Heart left ventricle (tissue), 16 donors: ENCODE measurements at places on chromosomes 11 and 22.

DNA sequence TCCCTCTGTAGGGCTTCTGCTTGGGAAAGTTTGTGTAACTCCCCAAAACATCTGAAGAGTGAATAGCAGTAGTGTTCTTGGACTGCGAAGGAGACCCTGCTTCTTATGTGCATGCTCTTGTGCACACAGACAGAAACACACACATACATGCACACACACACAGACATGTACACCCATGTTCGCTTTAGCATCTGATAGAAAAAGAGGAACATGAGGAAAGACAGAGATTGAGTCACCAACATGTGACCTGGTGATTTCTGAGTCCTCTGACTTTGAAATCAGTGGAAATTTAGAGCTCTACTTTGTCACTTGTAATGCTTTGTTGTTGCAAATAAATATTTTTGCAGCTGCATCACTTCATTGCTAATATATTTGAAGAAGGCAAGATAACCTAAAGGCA, 23.8 kb downstream of the CD44 start:
- no peak for DNase-seq

- no peak for DNase-seq
Measured at GRCh38 chr11:124923296-124923695, 4.2 kb downstream of the HEPN1 start.

- DNase-seq: no peak
Measured at GRCh38 chr11:48094643-48095339, 114.4 kb downstream of the PTPRJ start.

DNA sequence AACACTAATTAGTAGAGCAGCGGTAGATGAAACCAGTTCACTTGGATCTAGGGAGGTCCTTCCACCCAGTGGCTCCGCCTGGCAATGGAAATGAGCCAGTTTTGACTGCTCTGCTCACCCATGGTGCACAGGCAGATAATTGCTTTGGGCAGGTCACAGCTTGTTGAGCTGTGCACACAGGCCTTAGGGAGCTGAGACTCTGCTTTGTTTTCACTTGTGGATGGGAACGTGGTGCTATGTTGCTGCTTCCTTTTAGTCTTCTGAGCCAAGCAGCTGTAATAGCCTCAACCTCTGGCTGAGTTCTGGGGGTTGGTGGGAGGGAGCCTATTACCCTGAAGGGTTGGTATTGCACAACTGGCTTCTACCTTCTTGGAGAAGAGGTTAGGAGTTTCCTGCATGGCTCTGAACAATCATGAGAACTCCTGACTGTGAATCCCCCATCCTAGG, 262.3 kb upstream of the MTNR1B start:
- no peak for DNase-seq

- DNase-seq: no peak
Measured at GRCh38 chr11:112889446-112889845, 71.8 kb upstream of the NCAM1 start.

- no peak for DNase-seq
Measured at GRCh38 chr11:68471360-68472340, 11.1 kb downstream of the PPP6R3 start.

GRCh38 chr22:48721395-48721669, 1106.3 kb downstream of the BRD1 start:
- DNase-seq: no peak

DNA sequence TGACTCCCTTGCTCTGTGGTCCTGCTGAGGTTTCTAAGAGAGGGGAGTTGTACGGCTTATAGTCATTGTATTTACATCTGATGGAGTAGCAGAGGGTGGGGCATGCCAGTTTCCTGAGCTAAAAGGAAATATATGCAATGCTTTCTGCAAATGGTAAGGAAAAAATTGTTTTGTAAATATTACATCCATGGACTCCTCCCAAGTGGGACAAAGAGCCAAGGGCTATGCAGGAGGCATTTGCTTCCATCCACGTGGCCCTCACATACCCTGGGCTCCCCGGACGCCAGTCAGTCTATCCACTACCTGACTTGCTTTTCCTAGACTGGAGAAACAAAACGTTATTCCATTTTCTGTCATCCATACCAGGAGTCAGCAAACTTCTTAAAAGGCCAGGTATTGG, 59.7 kb upstream of the PITPNB start:
- no peak for DNase-seq

DNA sequence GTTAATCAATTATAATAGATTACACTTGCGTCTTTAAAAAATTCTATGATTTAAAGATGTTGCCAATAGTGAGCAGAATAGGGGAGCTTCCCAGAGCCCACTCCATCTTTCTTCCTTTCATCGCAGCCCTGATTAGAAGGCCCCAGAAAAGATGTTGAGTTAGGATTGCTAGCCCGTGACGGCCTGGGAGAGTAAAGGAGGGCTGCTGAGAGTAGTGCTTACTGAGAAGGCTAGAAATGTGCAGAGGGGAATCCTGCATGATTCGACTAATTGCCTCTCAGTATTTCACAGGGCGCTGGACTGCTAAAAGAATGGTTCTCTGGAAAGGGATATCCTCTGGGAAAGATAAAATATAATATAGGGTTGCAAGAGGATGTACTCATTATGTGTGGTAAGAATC, 160.5 kb downstream of the C11orf87 start:
- DNase-seq: no peak

- no peak for DNase-seq
Measured at GRCh38 chr11:3181725-3182461, 16.8 kb upstream of the OSBPL5 start.

DNA sequence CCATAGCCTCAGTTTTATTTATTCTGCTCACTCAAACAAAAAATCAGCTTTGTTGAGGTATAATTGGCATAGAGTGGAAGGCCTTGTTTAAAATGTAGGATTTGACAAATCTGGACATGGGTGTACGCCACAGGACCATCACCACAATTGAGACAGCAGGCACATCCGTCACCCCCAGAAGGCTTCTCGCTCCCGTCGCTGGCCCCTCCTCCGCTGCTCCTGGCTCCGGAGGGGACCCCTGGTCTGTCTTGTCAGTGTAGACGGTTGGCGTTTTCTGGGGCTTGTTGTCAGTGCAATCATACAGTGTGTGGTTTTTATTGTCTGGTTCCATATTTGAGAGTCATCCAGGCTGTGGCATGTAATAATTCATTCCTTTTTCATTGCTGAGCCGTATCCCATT, 97.6 kb downstream of the KCNQ1 start:
- no peak for DNase-seq

DNA sequence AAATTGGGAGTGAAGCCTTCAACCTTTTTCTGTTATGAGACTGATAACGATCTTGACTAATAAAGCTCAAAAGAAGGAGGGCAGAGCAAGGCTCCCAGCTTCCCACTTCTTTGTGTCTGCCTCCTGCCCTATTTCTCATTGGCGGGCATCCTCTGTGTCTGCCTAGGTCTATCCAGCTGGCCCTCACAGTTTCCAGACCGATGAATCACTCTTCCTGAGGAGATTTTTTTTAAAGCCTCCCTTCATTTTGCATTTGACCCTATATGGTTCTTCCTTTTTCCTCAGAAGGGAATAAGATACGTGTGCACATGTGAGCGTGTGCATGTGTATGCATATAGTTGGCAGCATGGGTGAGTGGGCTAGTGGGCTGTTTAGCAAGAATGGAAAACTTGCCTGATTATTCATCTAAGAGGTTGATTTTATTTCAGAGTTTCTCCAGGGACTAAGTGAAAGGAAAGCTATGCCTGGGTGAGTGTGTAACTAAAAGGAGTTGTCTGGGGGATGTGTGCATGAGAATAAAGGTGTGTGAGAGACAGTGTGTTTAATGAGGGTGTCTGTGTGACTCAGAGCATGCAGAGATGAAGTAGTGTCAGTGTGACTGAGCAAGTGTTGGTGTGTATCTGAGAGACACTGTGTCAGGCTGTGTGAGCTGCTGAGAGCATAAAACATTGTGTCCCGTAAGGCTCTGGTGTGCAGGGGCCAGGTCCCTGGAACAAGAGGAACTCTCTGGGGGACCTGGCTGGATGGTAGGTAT, 12.2 kb downstream of the PHLDB1 start:
- DNase-seq: peak; percentile 82

- peak; percentile 66 for DNase-seq
Measured at GRCh38 chr11:64583296-64584262, 7.4 kb upstream of the SLC22A12 start.

DNA sequence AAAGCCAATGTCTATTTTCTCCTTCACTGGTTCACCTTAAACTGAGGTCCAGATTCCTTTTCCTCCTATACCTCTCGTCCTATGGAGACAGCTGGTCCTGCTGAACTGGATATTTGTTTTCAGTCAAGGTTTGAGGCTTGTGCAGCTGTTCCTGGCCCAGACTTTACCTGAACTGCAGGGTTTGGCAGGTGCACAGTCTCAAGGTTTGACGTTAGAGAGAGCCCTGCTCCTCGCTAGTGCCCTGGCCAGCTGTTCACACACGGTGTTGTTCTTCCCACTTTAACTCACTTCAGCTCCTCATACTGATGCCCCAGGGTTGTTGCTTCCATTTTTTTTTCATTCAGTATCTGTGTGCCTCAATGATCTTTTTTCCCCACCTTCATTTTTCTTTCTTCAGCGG, 74.0 kb upstream of the TTC12 start:
- DNase-seq: no peak

GRCh38 chr11:121048464-121049233, 24.7 kb downstream of the TBCEL start:
- DNase-seq: no peak

GRCh38 chr11:629237-629583, 2.2 kb upstream of the SCT start:
- DNase-seq: no peak

DNA sequence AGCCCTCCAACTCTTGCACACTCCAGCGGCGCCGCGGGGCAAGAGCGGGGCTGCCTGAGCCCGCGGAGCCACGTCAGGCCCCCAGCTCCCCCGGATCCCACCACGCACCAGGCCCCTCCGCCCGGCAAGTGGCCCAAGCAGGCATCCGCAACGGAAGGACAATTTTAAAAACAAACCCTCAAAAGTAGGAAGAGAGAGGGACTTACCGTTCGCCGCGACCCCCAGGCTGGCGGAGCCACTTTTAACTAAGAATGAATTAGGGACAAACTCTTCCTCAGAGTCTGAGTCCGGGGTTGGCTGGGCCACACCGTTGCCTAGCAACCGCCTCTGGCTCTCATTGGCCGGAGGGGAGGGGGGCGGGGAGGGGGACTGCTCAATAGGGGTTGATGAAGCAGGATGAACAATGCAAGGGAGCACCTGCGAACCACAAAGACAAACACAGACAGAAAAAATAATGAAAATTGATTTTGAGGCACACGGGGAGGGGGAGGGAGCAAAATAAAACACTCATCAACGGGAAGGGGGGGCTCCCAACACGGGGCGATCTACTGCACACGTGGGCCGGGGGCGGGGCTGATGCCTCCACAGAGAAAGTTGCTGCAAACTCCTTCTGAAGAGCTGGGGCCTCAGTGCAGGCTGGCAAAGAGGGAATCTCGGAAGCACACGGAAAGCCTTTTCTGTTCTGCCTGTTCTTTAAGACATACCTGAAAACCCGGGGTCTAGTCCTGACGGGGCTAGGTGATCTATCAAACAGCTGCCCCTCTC, 387.5 kb upstream of the NARS2 start:
- DNase-seq: no peak

DNA sequence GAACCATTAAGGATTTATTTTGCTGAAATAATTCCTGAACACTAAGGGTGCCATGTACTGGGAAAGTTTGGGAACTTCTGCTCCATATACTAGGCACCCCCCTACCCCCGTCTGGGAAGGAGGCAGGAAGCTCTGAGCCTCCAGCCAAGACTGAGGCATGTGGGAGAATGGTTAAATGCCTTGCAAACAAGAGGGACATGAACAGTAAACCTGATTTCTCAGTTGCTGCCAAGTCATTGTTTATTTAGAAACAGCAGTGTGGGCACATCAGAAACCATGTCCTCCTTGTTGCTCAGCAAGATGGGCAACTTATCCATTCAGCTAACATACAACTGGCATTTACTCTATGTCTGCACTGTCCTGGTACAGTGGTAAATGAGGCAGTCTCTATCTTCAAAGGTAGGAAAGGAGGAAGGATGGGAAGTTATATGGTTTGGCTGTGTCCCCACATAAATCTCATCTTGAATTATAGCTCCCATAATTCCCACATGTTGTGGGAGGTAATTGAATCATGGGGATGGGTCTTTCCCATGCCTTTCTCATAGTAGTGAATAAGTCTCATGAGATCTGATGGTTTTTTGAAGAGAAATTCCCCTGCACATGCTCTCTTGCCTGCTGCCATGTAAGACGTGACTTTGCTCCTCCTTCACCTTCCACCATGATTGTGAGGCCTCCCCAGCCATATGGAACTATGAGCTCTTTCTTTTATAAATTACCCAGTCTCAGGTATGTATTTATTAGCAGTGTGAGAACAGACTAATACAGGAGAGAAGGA, 459.1 kb downstream of the MIAT start:
- no peak for DNase-seq
